Neural progenitor cell (in vitro differentiated cells): ENCODE measurements at places on chromosomes 1 and 21.
A peak's percentile ranks its signal among the peaks of the same experiment; 100 is the strongest.

- peak; percentile 11 for DNase-seq
Observed at GRCh38 chr1:39378377-39378776, 113.1 kb upstream of the BMP8A start.

DNA sequence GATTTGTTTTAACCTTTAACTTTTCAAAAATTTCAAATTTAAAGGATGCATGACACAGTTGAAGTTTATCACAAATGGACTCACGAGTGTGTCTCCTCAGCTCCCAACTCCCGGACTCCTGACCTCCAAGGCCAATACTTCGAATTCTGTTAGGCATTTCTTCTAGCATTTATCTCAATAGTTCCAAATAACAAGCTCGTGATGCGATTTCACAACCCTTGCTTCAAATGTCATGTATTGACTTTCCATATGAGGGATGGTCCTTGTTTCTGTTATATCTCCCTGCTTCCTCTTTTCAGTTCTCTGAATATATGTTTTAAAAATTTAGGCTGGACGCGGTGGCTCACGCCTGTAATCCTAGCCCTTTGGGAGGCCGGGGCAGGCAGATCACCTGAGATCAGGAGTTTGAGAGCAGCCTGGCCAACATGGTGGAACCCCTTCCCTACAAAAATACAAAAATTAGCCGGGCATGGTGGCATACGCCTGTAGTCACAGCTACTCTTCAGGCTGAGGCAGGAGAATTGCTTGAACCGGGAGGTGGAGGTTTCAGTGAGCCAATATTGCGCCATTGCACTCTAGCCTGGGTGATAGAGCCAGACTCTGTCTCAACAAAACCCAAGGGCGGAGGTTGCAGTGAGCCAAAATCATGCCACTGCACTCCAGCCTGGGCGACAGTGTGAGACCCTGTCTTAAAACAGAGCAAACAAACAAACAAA lies 52.0 kb upstream of the TINAGL1 start:
- DNase-seq = no peak

DNA sequence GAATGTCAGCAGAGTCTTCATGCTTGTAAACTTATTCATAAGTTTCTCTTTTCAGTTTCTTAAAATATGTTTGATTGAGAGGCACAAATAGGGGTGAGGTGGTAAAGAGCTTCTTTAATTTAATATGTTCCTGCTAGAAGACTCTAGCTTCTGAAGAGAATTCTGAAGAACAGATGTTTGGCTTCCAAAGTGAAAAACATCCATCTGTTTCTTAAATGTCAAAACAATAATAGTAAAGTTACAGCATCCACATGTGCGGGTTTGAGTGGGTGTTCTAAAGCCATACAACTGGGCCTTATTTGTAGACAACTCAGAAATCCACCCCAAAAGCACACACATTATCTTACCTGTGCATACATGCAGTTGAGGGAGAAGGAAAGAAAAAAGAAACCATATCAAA lies 144.0 kb upstream of the ADGRL4 start:
- DNase-seq = no peak

DNA sequence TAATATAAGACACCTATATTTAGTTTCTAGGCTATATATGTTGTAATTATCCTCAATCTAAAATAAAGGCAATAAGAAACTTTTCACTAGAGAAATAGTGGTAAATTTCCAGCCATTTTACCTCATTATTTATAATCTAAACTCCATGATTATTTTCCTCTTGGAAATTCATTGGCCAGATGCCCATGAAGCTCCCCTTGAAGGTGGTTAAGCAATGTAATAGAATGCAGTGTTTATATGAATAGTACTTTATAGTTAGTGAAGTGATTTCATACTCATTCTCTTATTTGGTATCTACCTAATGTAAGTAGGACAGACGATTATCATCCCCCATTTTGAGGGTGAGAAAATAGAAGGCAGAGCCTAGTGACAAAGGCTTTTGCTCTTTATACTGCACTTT lies 26.5 kb downstream of the NFYC start:
- no peak for DNase-seq

DNA sequence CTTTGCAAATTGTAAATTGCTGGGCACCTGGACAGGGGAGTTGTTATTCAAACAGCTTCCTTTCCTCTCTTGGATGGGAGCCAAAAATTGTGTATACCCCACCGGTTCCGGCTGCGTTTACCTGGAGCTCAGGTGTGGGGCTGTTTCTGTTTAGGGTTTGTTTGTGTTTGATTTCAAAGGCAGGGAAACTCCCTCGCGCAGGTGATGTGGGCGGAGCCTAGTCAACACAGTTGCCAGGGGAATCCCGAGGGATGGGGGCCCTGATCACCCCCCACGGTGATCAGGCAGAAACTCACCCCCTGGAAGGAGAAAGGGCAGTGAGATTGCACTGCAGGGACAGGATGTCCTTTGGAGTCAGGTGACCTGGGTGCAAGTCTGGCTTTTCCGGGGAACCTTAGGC lies 28.3 kb downstream of the CDCP2 start:
- DNase-seq = no peak

GRCh38 chr1:247487057-247487456 lies 29.2 kb upstream of the OR2B11 start:
- peak; percentile 49 for DNase-seq

DNA sequence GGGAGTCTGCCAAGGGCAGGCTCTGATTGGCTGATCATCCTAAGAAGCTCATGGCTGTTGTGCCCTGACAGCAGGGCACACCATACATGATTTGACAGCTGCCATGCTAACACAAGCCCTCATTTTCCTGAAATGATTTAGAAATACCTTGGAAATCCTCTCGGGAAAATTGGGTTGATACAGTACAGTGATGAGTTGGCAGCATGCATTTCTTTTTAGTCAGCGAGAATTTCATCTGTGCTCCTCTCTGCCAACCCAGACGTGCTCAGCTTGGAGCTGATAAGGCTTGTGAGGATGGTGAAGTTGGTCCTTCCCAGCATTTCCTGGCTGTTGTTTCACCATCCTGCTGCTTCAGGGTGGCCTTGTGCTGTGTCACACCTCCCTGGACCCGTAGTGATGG lies 22.6 kb upstream of the KCNQ4 start:
- DNase-seq = no peak

DNA sequence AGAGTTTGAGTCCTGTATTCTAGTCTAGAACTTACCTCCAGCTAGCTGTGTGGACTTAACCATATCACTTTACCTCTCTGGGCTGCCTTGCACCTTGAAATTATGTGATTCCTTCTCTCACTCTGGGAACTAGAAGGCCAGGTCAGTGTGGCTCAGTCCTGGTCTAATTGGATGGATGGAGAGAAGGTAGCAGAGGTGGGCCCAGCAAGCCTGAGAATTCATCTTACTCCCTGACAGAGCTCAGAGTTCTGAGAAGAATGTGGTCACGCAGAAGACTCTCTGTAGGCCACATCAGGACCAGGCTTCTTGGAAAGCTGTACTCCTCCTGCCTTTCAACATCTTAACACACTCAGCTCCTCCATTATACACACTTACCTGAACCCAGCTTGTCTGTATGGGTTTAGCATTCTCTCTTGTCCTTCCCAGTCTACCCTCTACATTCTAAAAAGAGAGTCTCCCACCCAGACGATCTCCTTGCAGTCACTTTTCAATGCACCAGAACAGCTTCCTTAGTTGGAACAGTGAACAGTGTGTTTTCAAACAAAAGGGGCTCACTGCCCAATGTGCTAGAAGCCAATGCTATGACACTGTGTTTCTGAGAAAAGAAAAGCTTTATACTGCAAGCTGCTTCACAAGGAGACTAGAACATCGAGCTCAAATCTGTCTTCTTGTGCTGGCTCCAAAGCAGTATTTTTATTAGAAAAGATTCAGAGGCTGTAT lies 60.5 kb downstream of the CAPN9 start:
- no peak for DNase-seq

DNA sequence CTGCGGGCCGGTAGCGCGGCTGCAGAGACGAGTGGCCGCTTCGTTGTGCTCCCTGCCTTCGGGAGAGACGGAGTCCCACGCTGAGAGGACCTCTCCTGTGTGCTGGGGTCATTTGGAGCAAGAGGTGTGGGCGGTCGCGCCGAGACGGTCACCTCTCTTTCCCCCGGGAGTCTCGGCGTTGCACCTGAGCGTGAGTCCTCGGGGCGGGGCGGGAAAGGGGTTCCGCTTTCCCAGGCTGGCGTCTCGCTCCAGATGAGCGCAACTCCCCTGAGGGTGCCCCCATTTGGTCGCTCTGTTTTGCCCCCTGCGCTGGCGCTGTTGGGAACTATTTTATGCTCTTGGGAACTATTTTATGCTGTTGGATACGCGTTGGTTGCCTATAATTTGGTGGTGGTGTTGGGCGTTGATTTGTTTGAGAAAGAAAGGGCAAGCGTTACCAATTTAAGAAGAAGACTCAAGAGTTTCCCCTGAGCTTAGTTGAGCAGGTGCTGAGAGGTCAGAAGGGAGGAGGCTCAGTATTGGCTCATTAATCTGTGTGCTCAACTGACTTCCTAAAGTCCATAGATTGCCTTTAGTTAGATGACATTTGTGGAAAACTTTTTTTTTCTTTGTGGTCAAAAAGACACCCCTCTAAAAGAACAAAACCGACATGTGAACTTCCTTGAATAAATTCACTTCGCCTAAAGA lies 683 bp downstream of the LRRC8B start:
- DNase-seq = peak; percentile 54

- DNase-seq = no peak
Observed at GRCh38 chr21:14522736-14523135, 23.4 kb downstream of the SAMSN1 start.
